ENCODE measurements at places on chromosomes 2 and 18.
A peak's percentile ranks its signal among the peaks of the same experiment; 100 is the strongest.

- DNase-seq: no peak
Measured at GRCh38 chr2:156333274-156333950, 891 bp upstream of the NR4A2 start.

DNA sequence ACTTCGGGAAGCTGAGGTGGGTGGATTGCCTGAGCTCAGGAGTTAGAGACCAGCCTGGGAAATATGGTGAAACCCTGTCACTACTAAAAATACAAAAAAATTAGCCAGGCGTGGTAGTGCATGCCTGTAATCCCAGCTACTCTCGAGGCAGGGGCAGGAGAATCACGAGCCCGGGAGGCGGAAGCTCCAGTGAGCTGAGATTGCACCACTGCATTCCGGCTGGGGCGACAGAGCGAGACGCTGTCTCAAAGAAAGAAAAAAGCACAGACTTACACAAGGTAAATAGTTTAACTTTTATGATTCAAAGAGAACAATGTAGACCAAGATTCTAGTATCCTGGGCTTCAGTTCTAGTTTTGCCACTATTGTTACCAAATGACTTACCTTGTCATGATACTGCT lies 37.4 kb downstream of the NCKAP1 start:
- no peak for DNase-seq

- no peak for DNase-seq
Measured at GRCh38 chr18:24273596-24273995, 124.0 kb downstream of the OSBPL1A start.

- DNase-seq: no peak
Measured at GRCh38 chr2:124187948-124188347, 162.9 kb downstream of the CNTNAP5 start.

GRCh38 chr2:10242451-10242850 lies 60.3 kb upstream of the HPCAL1 start:
- DNase-seq: no peak

- no peak for DNase-seq
Measured at GRCh38 chr2:144541396-144541795, 21.5 kb upstream of the ZEB2 start.

DNA sequence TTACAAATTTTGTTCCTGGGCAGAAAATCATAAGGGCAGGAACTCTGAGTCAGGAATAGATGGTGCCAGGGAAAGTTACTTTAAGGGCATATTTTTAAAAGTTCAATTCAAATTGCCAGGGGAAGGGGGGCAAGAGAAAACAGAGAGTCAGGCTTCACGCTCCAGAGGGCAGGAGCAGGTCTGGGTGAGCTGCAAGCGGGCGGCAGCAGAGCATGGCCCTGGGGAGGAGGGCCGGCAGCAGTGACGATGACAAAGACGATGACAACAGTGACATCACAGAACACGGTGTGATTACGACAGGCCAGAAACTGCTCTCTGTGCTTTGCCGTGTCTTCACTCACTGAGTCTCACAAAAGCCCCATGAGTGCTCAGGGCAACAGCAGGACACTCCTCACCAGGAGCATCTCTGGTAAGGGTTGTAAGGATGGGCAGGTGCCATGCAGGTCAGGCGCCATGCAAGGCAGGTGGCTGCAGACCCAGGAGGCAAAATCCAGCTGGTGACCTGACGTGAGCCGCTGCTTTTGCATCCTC lies 23.3 kb downstream of the CHST10 start:
- DNase-seq: no peak

DNA sequence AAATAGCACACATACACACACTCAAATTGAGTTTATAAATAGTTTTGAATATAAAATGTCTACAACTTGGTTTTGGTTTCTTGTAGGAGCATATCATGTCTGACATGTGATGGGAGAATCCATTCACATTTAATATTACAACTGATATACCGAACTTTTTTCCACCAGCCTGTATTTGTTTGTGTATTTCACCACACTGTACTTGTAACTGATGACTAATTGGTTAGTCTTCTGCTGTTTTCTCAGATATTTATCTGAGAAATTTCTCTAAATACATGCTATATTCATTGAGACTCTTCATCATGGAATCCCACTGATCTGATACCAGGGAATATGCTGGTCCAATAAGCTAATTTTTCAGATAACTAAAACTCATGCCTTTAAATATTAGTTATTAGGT lies 56.3 kb upstream of the UBXN4 start:
- DNase-seq: no peak

GRCh38 chr2:181152226-181152625 lies 171.8 kb downstream of the UBE2E3 start:
- no peak for DNase-seq

- no peak for DNase-seq
Measured at GRCh38 chr18:79847606-79848293, 50.0 kb downstream of the KCNG2 start.

GRCh38 chr2:199932312-199932855 lies 21.3 kb downstream of the C2orf69 start:
- peak; percentile 95 for DNase-seq

- DNase-seq: no peak
Measured at GRCh38 chr18:35045806-35046205, 4.6 kb downstream of the MAPRE2 start.

DNA sequence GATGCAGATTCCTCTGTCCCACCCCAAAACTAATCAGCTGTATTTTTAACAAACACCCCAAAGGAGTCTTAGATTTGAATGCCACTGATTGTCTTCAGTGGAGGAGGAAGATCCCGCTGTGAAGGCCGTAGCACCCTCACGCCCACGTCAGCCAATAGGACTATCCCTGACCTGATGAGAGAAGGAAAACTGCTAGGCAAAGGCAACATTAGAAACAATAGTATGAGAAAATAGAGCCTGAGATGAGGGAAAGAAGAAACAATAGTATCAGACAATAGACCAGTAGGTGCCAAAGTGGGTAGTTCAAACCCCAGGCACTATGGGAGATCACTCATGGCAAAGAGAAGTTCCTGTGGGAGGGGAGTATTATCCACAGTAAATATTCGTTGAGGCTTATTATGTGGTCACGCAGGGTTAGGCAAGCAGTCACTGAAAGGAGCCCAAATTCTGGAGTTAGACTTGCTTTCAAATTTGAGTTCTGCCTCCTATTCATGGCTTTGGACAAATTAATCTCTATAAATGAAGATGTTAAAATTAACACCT lies 2.8 kb downstream of the PCBP1 start:
- DNase-seq: no peak

DNA sequence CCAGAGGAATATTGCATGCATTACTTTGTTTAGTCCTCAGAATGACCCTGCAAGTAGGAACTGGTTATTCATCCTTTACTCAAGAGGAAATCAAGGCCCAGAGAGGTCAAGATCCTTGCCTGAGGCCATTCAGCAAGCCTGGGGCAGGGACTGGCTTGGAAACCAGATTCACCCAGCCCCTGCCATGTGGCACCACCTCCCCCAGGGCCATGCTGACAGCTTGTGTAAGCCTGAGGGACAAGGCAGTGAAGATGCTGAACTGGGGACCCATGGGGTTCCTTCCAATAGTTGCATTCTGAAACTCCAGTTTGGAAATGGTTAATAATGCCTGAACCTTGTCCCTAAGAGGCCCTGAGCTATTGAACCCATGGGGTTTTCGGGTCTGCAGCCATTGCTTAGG lies 24.2 kb downstream of the TCF7L1 start:
- no peak for DNase-seq

DNA sequence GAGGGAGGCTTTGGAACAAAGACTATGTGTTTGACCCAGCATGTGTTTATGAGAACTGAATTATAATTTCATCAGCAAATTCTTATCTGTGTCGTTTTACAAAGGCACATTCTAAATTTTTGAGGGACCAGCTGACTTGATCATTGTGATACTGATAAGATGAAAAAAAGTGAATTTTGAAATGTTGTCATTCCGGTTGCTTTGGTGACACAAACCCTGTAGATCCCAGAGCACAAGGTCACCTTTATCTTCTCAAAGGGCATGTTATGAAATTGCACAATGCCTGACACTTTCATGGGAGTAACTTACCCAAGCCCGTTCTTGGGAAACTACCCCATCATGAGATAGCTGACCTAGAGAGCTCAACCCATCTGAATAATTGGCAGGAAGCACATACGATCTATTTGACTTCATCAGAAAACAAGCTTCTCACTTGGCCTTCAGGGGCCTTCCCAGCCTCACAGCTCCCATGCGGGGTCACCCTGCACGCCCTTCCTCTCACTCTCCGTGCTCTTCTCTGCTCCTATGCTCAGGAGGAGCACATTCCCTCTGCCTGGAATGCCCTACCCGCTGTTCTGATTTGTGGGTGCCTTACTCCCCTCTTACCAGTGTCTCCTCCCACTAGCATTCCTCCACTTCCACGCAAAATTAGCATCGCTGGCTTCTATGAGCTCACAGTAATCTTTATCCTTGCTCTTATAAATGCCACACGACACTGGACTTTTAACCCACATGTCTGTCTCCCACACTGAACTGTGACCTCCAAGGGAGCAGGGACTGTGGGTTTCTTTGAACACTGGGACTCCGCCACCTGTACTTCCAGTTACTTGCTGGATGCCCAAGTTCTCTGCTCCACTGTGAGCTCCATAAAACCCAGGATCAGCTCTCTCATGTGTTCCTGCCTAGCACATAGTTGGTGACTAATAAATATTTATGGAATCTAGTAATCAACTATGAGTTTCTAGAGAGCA lies 555.8 kb upstream of the ID2 start:
- no peak for DNase-seq

DNA sequence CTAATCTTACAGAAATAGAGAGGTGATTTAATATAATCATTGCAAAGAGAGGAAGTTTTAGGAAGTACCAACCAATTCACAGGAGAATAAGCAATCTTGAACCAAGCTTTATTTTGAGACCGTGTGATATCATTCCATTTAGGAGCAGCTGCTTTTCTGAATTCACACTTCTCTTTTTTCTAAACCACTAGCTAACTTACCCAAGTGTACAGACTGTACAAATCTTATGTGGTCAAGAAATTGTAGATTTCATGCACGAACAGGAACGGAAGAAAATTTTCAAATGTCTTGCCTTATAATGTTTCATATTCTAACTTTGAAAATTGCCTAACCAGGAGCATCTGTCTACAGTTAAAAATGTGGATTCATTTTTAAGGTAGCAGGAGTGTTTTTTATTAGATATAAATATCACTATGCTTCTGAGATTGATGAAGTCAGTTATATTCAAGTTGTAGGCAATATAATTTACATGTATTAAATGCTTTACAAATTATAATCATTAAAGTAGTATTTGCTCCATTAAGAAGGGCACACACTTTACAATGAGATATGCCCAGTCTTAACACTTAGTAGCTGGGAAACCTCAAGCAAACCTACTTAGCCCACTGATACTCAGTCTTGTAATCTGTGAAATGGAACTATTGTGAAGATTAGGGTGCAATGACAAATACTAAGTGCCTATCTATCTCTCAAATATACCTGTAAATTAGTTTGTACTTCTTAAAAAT lies 302.2 kb upstream of the STON1 start:
- no peak for DNase-seq

- DNase-seq: no peak
Measured at GRCh38 chr18:12645254-12645653, 12.7 kb downstream of the SPIRE1 start.

- DNase-seq: no peak
Measured at GRCh38 chr2:74735009-74735408, 81.0 kb downstream of the SEMA4F start.

DNA sequence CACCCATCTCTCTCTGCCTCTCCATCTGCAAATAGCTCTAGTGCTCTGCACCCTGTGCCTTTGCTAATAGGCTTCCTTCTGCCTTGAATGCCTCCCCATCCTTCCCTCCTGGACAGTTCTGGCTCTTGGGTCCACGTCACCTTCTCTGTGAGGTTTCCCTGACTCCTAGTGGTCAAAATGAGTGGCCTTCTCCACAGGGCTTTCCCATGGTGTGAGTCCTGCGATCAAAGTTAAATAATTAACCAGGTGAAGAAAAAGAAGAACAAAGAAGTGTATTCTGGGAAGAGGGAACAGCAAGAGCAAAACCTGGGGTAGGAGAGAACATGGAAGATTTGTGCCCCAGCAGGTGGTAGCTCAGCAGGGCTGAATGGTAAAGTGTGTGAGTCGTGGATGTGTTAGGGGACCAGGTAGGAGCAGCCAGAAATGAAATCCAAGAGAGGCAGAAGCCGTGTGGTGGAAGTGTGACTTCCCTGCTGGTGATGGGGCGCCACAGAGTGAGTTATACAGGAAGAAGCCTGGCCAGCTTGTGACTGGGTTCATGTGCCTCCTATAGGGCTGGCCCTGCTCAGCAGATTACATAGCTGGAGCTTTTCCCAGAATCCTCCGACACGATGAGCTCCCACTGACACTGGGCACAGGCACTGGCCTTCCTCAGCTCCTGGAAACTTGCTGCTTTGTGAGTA lies 93.8 kb upstream of the LDAH start:
- no peak for DNase-seq

DNA sequence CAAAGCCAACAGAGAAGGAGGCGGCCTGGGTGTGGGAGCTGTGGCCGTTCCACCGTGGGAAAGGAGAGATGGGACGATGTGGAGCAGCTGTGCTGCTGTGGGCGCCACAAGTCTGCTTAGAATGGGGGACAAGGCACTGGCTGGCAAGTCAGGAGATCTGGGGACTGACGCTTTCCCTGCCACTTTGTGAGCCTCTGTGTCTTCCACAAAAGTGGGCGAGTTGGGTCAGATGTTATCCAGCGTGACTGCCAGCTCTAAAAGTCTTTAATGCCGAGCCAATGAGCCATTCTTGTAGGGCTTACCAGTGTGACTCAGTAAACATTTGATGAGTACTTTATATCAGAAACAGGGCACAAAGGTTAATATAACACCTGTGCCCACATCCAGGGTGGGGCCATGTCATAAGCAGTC lies 113.6 kb upstream of the MGAT5 start:
- peak; percentile 73 for DNase-seq

GRCh38 chr2:135944625-135945024 lies 40.8 kb downstream of the DARS1 start:
- no peak for DNase-seq

DNA sequence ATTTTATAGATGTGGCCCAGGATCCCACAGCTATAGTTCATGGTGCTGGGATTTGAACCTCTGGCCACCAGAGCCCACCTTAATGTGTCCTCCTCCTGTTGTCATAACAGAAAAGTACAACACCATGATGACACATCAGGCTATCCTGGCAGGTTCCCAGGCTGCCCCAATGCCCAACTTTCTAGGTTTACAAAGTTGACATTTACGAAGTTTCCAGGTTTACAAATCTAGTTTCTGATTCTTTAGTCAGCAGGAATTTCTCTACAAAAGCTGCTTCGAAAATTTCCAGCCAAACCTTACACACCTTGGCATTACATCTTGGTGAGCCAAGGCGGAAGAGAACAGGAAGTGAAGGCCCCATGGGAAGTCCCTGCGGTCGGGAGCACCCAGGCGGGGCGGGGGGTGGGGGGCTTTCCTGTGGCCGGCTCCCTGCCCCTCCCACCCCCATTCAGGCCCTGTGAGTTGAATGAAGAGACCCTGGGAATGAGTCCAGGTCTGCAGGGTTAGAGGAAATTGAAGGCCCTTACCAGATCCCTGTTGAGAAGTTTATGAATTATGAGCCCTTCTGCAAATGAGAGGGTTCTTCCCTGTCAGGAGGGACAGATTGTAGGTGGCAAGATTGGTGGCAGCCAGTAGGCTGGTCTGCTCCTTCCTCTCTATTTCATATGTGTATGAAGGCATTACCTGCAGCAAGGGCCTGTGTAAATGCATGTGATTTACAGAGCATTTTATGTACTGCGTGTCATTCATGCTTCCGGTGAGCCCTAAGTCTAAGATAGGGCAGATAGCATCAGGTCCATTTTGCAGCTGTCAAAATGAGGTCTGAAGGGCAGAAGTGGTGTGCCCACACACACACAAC lies 11.1 kb upstream of the IL1RN start:
- DNase-seq: no peak

- no peak for DNase-seq
Measured at GRCh38 chr18:48099481-48100164, 169.2 kb upstream of the SMAD2 start.

- DNase-seq: no peak
Measured at GRCh38 chr2:124610866-124611265, 585.8 kb downstream of the CNTNAP5 start.
